ENCODE measurements at places on chromosomes 1 and 21.

- DNase-seq: no peak
These were observed 11.0 kb upstream of the REN start for GRCh38 chr1:204177133-204177532.

GRCh38 chr1:226519135-226519534, 29.4 kb upstream of the STUM start:
- no peak for DNase-seq

DNA sequence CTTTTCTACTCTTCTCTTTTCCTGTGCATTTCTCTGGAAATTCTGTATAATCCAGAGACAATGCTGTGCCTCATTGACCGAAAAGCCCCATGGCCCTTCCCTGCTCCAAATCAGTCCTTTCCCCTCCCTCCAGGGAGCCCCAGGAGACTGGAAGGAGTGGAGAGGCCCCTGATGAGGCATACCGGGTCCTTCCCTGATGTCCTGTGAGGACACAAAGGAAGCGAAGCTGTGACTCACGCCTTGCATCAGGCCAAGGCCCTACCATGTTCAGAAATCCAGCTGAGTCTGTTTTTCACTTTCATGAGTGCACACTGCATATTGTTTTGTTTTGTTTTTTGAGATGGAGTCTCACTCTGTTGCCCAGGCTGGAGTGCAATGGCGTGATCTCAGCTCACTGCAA, 38.7 kb upstream of the BECN2 start:
- no peak for DNase-seq

DNA sequence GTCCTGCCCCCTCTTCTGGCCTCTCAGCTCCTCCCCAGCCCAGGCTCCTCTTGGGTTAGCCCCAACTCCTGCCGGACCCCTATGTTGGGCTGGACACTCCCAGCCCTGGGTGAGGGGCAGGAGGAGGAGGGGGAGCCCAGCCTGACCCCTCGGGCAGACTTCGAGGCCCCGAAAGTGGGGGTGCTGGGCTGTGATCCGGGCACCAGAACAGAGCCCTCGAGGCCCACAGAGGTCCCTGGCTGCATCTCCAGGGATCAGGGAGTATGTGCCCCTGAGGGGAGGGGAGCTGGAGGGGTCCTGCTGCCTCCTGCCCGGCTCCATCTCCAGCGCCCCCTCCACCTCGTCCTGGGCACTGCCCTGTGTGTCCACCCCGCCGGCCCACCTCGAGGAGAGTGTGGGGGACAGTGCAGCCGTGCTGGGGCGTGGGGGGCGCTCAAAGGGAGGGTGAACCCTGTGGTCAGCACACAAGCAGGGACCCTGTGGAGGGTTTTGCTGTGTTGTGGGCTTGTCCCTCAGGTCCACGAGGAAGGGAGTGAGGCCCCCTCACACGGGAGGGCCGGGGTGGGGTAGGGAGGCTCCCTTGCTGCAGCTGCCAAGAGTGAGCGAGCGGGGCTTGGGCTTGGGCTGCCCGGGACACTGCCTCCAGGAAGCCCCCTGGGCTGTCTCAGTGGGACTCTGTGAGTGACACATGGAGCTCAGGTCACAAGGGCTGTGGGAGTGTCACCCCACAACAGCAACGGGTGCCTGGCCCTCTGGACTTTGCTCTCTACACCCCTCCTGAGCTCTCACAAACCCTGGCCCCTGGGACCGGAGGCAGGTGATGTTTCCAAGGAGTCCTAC, 54.4 kb downstream of the COL18A1 start:
- no peak for DNase-seq

GRCh38 chr1:69711190-69711930, 143.6 kb downstream of the LRRC7 start:
- DNase-seq: no peak

- DNase-seq: no peak
These were observed 647.9 kb upstream of the CAMK1G start for GRCh38 chr1:208935517-208936187.

All from GM23338 (cell line).